NCI-H1048 (cell line): ENCODE measurements at places on chromosomes 1 and 21.

DNA sequence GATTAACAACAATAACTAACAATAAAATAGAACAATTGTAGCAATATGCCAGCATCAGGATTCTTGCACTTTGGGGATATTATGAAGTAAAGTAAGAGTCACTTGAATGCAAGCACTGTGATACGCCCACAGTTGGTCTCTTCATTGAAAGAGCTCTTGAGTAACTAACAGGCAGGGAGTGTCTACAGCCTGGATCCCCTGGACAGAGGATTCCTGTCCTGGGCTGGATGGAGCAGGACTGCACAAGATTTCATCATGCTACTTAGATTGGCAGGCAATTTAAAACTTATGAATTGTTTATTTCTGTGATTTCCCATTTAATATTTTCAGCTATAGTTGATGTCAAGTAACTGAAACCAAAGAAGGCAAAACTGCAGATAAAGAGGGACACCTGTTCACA is 13.7 kb upstream of the KRTAP19-5 start:
- DNase-seq = no peak

DNA sequence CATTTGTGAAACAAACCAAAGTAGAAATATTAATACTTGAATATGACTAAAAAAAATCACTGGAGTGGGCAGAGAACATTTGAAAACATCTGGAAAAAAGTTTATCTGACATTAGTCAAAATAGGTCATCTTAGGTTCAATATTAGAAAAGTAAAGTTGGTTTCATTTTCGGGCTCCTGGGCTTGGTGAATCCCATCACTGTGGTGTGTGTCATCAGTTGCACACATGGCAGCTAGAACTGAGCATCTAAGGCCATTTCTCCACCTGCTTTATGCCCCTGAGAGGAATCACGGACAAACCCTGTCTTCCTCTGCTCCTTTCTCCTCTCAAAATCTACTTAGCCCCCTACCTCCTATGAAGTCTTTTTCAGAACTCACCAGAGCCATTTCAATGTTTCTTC is 5.4 kb downstream of the HSD11B1 start:
- DNase-seq = no peak

DNA sequence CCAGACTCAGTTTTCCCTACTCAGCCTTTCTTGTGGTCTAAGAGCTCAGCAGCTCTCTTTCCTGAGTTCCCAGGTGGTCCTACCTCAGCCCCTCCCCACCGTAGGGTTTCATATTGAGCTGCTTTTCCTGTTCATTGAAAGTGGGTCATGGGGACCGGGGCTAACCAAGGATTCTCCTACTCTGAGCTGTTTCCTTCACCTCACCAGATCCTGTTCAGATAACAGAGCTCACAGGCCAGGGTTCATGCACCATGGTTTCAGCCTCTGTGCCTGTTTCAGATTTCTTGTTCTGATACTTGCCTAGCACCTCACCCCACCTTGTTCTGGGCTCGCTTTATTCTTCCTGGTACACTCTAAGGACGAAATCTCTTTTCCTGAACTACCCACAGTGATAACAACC is 8.5 kb downstream of the UBQLN4 start:
- DNase-seq = no peak

DNA sequence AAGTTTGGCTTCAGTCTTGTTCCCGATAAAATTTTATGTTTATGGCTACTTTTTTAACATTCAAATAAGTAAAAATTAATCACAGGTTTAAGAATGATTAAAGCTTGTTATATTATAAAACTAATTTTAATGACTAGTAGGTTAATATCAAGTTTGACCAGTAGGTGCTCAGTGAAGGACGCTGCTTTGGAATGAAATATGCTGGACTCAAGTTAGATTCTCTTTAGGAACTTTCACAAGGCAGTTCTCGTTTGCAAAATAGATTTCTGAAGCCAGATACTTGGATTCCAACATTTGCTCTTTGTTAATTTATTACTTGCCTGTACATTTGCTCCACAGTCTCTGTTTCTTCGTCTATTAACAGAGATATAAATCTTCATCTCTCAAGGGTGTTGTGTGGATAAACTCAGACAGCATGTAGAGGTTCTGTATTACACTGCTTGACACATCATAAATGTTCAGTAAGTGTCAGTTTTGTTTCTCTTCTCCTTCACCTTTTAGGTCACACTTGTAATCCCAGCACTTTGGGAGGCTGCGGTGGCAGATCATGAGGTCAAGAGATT is 432.8 kb upstream of the CHRM3 start:
- DNase-seq = no peak

- no peak for DNase-seq
Measured at GRCh38 chr1:34532113-34532512, 222.7 kb upstream of the GJB5 start.

GRCh38 chr1:153343040-153343681 is 5.5 kb downstream of the PGLYRP4 start:
- DNase-seq = no peak

DNA sequence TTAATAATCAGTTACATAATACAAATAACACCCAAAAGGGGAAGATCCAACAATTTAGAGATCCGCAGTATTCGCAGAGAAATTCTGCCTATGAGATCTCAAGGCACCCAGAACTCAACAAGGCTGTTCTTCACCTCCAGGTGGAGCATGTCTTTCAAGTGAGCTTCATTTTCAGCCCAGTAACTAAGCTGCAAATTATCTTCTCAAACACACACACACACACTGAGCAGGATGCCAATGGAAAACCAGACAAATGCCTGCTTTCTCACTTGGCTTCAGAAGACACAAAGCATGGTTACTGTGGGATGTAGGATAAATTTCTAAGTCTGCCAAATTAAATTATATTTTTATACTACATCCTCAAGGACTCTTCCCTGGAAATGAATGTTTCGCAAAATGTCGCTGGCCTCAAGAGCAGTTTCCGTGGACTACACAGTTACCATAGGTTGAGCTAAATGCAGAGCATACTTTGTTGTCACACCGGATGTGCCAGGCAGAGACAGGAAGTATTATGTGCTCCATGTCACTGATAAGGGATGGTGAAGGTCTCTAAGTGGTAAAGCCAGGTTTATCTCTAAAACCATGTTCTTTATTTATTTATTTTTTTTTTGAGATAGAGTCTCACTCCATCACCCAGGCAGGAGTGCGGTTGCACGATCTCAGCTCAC is 30.3 kb downstream of the UBR4 start:
- DNase-seq = no peak

- no peak for DNase-seq
Measured at GRCh38 chr1:205528446-205528886, 24.0 kb downstream of the CDK18 start.
